ENCODE measurements at places on chromosomes 11 and 22.

- peaks cover 16% of the 10 kb centered on the region for H3K27me3 ChIP-seq
- H3K4me1 ChIP-seq = no peaks in the 10 kb centered on the region
- H3K4me3 ChIP-seq = no peak overlapping the region
- no peaks in the 10 kb centered on the region for H3K36me3 ChIP-seq
Measured at GRCh38 chr22:32465661-32466060, 1.4 kb upstream of the BPIFC start.

DNA sequence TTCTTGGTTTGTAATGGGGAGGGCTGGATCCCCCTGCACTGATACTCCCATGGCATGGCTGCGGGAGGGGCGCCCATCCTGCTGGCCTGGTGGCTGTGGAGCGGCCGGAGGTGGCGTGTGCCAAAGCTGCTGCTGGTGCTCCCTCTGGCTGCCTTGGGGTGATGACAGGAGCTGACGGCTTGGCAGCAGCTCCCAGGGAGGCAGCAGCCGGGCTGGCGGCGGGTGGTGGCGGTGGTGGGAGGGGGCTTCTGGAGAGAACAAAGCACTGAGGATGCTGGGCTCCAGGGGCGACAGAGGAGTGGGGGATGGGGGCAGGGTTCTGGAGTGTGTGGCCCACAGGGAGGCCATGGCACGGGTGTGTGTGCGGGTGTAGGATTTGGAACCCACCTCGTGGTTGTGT lies 11.4 kb upstream of the MPPED1 start:
- no peak overlapping the region for H3K4me3 ChIP-seq
- no peaks in the 10 kb centered on the region for H3K4me1 ChIP-seq
- H3K36me3 ChIP-seq = no peaks in the 10 kb centered on the region
- H3K27me3 ChIP-seq = peaks cover 5% of the 10 kb centered on the region
- DNase-seq = no peak
- no peak overlapping the region for H3K27ac ChIP-seq

DNA sequence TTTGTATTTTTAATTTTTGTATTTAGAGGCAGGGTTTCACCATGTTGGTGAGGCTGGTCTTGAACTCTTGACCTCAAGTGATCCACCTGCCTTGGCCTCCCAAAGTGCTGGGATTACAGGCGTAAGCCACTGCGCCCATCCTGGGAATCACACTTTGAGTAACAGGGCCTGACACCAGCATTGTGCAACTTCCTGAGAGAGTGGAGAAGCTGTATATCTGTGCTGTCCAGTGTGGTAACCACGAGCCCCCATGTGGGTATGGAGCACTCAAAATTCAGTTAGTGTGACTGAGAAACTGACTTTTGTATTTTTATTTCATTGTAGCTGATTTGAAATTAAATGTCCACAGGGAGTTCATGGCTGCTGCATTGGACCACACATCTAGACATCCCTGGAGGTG lies 36.2 kb downstream of the MPPED1 start:
- no peak for DNase-seq
- no peaks in the 10 kb centered on the region for H3K4me1 ChIP-seq
- H3K4me3 ChIP-seq = no peak overlapping the region
- H3K36me3 ChIP-seq = no peaks in the 10 kb centered on the region

DNA sequence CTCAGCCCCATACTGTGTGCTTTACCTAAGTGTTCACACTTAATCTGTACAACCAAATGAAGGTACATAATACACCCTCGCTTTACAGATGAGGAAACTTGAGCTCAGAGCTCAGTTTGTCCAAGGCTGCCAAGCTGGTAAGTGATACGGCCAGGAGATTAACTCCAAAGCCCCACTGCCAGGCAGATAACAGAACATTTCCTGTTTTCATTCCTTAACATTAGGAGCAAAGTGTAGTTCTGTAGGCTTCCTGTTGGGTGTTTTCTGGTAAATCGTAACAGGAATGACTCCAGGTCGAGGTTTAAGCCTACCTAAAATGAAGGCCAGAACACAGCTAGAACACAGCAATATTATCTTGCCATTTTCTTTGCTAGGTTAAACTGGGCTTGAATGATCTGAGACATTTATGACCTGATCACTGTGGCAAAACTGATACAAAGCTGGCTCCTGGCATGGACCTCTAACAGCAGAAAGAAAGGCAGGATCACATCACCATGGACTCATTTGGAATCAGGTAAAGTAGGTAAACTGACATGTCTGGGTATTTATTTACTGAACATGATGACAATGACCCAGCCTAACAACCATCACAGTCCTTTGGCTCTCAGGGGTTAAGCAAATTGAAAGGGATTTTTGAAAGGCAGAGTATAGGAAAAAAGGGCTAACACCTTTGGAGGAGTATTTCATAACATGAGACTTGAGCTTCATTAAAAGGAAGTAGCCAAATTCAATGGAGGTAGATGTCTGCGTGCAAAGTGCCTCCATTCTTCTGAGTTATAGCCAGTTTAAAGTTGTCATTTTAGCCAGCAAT lies 3.9 kb upstream of the NUP50 start:
- H3K4me3 ChIP-seq = no peak overlapping the region
- H3K27me3 ChIP-seq = peaks cover 4% of the 10 kb centered on the region
- DNase-seq = no peak
- peaks cover 9% of the 10 kb centered on the region for H3K36me3 ChIP-seq
- no peak overlapping the region for H3K27ac ChIP-seq

DNA sequence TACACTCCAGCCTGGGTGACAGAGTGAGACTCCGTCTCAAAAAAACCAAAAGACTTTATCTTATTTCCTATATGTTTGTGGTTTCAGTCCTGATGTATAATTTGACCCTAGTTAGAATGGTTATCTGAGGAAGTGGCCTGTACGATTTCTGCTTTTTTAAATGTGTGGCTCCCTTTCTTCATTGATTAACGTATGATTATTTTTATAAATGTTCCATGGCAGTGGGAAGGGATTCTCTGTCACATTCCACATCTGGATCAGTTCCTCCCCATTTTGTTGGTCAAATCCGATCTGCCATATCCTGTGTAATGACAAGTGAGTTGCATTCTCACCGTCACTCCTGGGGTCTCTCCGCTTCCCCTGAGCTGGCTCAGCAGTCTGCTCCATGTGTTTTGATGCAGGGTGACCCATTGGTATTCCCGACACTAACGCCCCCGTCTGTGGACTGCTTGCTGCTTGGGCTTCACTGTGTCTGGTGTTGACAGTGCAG lies 20.3 kb downstream of the NEAT1 start:
- H3K4me1 ChIP-seq = peaks cover 68% of the 10 kb centered on the region
- H3K27ac ChIP-seq = peak overlapping the region; percentile 84
- H3K4me3 ChIP-seq = peak overlapping the region; percentile 66
- H3K27me3 ChIP-seq = no peaks in the 10 kb centered on the region

- DNase-seq = no peak
- no peaks in the 10 kb centered on the region for H3K4me1 ChIP-seq
- H3K27ac ChIP-seq = no peak overlapping the region
Measured at GRCh38 chr11:121086866-121087265, 14.2 kb upstream of the TECTA start.

DNA sequence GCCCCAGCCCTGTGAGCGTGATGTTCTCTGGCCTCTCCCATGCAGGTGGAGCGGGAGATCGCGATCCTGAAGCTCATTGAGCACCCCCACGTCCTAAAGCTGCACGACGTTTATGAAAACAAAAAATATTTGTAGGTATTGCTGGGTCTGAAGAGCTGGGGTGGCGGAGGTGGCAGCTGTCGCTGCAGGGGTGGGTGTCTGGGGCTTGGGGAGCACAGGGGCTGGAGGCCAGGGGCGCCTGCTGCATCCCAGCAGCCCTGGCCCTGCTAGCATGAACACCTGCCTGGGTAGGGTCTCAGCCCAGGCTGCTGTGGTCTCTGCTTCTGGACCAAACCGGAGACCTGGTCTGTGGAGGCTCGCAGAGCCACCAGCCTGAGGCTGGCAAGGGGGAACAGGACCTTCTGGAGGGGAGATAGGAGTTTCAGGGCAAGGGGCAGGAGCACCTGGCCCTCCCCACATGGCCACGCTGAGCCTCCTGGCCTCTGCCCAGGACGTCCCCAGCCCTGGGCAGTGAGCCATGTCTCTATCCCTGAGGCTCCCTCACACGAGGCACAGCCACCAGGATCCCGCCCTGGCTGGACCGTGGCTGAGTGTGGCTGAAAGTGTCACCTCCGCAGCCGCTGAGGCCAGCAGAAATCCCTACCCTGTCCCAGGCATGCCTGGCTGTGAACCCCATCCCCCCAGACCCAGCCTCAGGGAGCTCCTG lies 48.2 kb downstream of the MOB2 start:
- no peaks in the 10 kb centered on the region for H3K36me3 ChIP-seq
- no peak overlapping the region for H3K4me3 ChIP-seq
- no peak overlapping the region for H3K27ac ChIP-seq
- no peaks in the 10 kb centered on the region for H3K4me1 ChIP-seq
- no peaks in the 10 kb centered on the region for H3K27me3 ChIP-seq

GRCh38 chr11:63210111-63210510 lies 33.3 kb downstream of the SLC22A25 start:
- H3K27me3 ChIP-seq = peaks cover 7% of the 10 kb centered on the region
- no peaks in the 10 kb centered on the region for H3K4me1 ChIP-seq
- DNase-seq = no peak
- H3K36me3 ChIP-seq = no peaks in the 10 kb centered on the region
- H3K4me3 ChIP-seq = no peak overlapping the region

DNA sequence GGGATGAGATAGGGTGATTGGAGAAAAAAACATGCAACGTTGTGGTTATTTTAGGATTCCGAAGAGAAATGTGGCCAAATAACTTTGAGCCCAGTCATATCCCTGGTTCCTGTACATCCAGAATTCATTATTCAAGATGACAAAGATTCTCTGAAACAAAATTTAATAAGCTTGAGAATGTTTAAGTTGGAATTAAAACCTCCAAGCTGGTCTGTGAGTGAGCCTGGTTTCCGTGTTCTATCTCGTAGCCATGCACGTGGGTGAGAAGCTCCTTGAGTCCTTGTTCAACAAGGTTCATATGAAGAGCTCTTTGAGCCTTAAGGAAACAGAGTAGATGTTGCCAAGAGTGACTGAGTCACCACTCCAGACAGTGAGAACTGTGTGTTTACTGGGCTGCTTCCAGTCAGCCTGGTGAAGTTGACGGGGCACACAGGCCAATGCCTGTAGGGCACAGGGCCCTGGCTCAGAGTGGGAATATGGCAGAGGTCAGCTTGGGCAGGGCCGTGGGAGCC lies 206.5 kb downstream of the NAV2 start:
- DNase-seq = no peak
- H3K27me3 ChIP-seq = peaks cover 10% of the 10 kb centered on the region
- no peaks in the 10 kb centered on the region for H3K4me1 ChIP-seq
- H3K36me3 ChIP-seq = no peaks in the 10 kb centered on the region

DNA sequence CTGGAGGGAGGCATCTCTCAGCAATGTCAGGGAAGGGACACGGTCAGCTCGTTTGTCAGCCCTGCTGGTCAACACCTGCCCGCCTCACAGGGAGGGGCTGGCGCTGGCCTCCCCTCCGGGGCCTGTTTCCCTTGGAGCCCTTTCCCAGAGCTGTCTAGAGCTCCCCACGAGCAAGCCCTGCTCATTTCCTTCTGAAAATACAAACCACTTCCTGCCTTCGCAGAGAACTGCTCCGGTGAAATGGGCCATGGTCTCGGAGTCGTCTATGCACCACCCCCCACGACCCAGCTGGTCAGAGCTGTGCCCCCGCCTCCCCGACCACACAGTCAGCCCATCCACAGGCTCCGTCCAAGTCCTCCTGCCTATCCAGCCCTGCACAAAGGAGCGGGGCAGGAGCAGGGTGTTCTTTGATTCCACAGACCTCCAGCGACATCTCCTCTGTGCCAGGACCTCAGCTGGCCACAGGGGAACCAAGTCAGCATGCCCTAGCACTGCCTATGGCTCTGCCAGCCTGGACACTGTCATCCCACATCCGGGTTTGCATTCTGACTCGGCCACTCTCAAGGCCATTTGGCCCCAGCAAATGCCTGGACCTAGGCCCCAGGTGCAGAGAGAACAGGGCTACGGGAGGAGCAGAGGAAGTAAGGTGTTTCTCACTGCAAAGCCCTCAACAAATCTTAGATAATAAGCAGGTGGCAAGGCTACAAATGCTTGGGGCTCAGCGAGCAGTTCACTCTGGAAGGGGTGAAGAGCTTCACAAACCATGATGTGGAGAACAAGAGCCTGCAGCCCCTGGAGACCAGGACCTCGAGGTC lies 82.1 kb upstream of the WNT11 start:
- no peaks in the 10 kb centered on the region for H3K36me3 ChIP-seq
- no peak overlapping the region for H3K4me3 ChIP-seq
- no peaks in the 10 kb centered on the region for H3K27me3 ChIP-seq
- DNase-seq = no peak
- peak overlapping the region; percentile 45 for H3K27ac ChIP-seq

DNA sequence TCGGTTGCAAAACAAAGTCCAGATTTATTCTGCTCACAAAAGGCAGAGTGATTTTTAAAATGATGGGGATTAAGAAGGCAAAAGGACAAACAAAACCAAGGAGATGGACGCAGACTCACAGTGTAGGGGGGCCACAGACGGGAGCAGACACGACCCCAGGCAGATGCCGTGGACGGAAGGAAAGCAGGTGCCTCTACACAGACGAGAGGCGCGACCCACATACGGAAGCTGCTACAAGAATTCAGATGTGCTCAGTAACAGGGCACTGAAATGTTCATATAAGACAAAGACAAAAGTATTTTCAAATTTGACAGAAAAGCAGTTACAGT lies 148.9 kb downstream of the BRD1 start:
- no peaks in the 10 kb centered on the region for H3K36me3 ChIP-seq
- no peaks in the 10 kb centered on the region for H3K4me1 ChIP-seq
- no peak overlapping the region for H3K27ac ChIP-seq
- H3K27me3 ChIP-seq = peaks cover 9% of the 10 kb centered on the region

DNA sequence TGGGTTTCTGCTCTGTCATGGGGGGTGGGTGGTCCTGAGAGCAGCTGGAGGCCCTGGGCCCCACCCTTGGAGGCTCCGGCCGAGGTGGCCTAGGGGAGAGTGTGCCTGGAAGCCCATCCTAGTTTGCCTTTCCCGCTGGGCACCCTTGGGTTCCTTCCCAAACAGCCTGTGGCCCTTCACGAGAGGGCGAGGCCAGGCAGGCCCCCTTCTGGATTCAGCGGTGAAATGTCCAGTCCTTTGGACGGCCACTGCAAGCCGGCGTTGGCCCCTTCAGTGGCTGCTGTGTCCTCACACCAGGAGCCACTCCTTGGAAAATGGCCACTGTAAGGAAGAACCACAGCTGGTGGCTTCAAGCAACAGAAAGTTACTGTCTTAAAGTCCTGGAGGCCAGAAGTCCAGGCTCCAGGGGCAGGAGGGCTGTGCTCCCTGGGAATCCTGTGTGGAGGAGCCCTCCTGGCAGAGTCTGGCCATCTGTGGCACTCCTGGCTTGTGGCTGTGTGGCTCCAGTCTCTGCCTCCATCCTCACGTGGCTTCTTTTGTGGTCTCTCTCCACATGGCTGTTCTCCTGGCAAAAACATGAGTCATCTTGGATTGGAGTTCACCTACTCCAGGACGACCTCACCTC lies 854.1 kb downstream of the TBC1D22A start:
- no peak overlapping the region for H3K27ac ChIP-seq
- H3K4me1 ChIP-seq = no peaks in the 10 kb centered on the region
- DNase-seq = no peak
- no peak overlapping the region for H3K4me3 ChIP-seq
- H3K27me3 ChIP-seq = peaks cover 2% of the 10 kb centered on the region
- H3K36me3 ChIP-seq = no peaks in the 10 kb centered on the region

GRCh38 chr11:69381681-69382130 lies 87.8 kb downstream of the MYEOV start:
- DNase-seq = no peak
- H3K4me3 ChIP-seq = peak overlapping the region; percentile 60
- peaks cover 2% of the 10 kb centered on the region for H3K27me3 ChIP-seq
- H3K36me3 ChIP-seq = no peaks in the 10 kb centered on the region
- no peaks in the 10 kb centered on the region for H3K4me1 ChIP-seq

- no peak overlapping the region for H3K4me3 ChIP-seq
- no peak overlapping the region for H3K27ac ChIP-seq
- H3K27me3 ChIP-seq = peaks cover 4% of the 10 kb centered on the region
- H3K36me3 ChIP-seq = no peaks in the 10 kb centered on the region
- DNase-seq = no peak
- H3K4me1 ChIP-seq = no peaks in the 10 kb centered on the region
Measured at GRCh38 chr22:33101550-33101949, 43.4 kb upstream of the SYN3 start.

Data from immature natural killer cell (primary cell).